Effector memory CD8-positive, alpha-beta T cell (primary cell): ENCODE measurements at places on chromosomes 4 and X.

GRCh38 chrX:39576041-39576872 lies 521.5 kb downstream of the BCOR start:
- DNase-seq, result no peak

- DNase-seq, result no peak
Observed at GRCh38 chrX:41236629-41237028, 97.3 kb upstream of the DDX3X start.

- no peak for DNase-seq
Observed at GRCh38 chr4:11402192-11402591, 26.5 kb downstream of the HS3ST1 start.

DNA sequence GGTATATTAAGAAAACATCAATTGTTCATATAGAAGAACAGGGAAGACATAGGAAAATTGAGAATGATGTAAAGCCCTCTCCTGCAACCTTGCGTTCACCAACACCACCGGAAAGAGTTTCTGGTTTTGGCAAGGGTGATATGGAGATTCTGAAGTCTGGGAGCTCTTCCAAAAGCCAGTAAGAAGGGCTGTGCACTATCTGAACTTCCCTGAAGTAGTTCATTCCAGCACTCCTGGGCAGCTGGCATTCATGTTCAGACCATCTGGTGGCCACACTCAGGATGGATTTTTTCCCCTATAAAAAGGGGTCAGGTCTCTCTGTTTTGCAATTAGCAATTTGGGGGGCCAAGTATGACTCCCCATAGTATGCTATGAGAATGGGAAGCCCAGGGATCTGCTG lies 15.4 kb upstream of the TLR2 start:
- DNase-seq, result no peak

DNA sequence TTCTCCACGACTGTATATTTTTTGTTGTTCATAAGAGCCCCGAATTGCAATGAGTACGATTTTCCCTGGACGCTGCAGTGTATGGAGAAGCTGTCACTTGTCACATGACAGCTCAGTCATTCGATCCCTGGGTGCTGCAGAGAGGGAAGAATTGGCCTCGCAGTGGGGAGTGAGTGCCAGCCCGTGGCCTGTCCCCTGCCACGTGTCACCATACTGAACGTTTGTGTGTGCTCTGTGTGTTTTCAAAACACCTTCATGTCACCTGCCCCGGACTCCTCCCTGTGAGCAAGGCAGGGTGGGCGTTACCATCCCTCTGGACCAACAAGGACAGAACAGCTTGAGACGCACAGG lies 77.9 kb downstream of the TBL1X start:
- no peak for DNase-seq

DNA sequence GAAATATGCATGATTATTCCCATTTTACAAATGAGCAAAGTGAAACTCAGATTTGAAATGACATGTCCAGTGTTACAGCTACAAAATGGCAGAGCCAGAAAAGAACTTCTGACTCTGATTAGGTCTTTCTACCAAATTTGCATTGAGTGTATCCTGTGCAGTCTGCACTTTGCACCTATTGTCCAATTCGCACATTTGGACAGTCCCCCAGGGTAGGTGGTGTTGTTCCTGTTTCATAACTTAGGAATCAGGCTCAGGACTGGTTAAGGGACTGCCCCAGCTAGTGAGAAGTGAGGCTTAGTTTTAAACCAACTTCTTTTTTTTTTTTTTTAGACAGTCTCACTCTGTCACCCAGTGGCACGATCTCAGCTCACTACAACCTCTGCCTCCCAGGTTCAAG lies 137.9 kb upstream of the NALF2 start:
- DNase-seq, result no peak

DNA sequence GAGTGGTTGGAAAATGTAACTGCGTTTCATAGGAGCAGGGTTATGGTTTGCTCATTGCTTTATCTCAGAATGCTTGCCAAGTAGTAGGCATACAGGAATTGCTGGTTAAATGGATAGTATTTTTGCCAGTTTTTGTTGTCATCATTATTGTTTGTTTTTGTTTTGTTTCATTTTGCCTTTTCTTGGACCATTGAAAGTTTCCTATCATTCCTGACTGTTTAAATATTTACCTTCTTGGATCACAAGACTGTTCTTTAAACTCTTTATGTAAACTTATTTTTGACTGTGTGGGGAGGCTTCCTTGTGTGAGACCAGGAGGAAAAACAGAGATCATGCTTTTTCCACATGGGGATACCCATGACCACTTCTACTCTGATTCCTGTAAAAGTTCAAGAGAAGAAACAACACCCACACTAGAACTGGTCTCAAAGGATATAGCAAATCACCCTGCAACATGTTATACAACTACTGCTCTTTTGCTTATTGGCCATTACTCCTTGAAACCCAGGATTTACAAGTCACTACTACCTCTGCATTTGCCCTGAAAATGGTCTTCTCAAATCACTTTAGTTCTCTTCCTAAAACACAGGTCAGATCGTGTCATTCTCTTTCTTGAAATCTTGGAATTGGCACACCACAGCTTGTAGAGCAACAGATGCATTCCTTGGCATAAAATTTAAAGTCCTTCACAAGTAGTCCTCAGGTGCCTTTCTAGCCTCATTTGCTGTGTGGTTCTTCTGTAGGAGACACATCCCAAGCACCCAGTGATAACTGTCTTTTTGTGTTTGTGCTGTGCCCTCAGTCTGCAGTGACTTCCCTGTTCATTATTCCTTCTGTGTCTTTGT lies 51.3 kb downstream of the FNIP2 start:
- no peak for DNase-seq

DNA sequence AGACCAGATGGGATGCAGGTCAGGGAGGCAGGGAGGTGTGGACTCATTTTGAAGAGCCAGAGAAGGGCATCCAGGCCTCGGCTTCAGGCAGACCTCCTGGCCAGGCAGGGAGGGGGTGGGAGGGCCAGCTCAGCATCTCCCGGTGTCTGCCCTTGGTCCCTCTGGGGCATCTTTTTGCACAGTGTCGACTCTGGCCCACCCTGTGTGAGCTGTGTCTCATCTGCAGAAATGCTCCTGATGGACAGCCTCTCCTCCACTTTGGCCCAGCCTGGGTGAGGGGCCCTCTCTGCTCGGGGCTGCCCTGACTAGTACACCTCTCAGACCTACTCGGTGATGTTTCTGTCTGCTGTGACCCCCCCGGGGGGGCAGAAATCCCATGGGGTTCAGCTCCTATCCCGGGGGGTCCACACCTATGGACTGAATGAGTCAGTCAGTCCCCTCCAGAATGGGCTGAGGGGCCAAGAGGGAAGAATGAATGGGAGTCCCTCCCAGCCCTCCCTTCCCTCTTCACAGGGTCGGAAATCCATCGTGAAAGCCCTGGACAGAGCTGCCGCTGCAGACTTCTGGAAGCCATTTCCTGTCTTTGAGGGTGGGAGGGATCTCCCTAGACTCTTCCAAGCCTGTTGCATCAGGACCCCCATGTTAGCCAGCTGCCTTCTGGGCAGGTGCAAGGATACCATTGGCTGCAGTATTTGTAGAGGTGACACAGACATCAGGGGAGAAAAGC lies 196.7 kb upstream of the PSAPL1 start:
- no peak for DNase-seq

DNA sequence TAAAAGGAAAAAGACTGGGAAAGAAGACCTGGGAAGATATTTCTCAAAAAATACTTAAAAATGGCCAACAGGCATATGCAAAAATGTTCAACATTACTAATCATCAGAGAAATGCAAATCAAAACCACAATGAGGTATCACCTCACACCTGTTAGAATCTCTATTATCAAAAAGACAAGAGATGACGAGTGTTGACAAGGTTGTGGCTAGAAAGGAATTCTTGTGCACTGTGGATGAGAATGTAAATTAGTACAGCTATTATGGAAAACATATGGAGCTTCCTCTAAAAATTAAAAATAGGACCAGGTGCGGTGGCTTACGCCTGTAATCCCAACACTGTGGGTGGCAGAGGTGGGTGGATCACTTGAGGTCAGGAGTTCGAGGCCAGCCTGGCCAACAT lies 50.0 kb downstream of the C4orf46 start:
- DNase-seq, result no peak

DNA sequence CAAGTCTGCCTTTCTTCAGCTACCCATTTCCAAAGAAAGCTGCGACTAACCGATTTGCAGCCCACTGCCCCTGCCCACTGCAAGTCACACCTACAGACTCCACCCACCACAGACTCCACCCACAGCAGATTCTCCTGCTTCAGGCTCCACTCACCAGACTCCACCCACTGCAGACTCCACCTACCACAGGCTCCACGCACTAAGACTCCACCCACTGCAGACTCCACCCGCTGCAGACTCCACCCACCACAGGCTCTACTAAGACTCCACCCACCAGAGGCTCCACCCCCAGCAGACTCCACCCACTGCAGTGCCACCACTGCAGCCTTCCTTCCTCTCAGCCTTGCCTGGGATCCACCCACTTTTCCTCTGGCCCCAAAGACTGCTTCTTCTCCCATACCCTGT lies 41.3 kb downstream of the ABLIM2 start:
- peak; percentile 9 for DNase-seq

- no peak for DNase-seq
Observed at GRCh38 chrX:118348186-118348810, 2.4 kb downstream of the WDR44 start.

DNA sequence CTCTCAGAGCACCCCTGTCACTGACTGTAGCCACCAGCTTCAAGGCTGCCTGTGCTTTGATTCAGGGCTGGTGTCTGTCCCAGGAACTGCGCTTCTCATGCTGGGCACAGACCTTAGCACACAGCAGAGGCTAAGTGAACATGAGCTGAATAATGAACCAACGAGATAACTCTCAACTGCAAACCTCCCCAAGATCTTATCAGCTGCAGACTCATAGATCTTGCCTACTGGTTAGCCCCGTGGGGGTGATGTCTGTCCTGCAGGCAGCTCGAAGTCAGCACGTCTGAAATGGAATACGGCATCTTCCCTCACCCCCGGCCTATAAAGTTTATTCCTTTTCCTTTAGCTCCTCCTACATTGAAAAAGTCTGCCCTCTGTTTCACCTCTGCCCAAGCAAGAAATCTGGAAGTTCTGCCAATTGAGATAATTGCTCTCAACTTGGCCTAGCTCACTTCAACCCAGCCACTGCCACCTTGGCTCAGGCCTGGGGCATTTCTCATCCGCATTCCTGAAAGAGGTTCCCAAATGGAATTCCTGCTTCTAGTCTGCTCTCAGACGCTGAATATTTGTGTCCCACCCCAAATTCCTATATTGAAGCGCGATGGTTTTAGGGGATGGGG lies 73.7 kb downstream of the GATB start:
- no peak for DNase-seq

DNA sequence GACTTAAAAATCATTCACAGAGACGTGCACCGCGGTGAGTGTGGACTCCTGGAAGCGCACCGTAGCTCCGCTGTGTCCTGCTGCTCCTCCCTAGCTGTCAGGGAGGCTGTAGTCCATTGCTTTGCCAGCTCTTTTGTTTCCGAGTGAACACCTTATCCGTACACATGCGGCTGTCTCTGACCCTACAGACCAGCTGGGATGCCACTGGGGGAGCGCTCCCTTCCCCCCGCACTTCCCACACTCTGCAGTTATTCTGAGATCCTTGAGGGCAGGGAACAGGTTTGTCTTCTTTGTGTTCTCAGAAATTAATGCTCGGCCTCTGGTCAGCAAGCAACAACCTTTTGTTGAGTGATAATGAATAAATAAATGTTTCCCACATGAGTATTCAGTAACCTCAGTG lies 33.7 kb upstream of the MSANTD1 start:
- no peak for DNase-seq
